Foreskin melanocyte (primary cell): ENCODE measurements at places on chromosomes 7 and 10.

DNA sequence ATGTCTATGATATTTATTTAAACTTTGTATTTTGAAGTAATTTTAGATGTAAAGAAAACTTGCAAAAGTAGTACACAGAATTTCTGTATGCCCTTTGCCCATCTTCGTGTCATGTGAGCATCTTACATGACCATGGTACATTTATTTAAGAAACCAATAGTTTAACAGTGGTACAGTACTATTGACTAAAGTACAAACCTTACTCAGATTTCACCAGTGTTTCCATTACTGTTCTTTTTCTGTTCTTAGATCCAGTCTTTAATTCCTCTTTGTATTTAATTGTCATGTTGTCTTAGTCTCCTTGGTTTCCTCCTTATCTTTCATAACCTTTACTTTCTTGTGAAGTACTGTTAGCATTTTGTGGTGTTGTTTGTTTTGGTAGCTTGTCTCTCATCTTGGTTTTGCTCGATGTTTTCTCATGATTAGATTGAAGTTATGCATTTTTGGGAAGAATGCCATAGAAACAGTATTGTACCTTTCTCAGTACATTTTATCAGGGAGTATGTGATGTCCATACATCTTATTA is 24.1 kb downstream of the TAX1BP1 start:
- DNase-seq = no peak

DNA sequence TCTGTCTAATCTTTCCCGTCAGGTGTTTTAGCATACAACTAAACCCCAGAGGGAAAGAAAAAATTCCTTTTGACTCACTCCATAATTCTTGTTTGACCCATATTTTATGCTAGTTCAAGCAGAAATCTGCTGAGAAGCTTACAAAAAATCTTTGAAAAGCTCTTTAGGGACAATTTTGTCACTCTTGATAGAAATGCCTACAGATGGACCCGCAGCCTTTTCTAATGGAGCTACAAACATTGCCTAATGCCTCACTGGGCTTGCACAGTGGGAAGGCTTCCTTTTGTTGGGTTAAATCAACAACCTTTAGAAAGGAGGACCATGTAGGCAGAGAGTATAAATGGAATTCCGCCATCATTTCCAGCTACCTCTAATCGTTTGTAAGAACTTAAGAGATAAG is 344.5 kb downstream of the PCLO start:
- DNase-seq = no peak

DNA sequence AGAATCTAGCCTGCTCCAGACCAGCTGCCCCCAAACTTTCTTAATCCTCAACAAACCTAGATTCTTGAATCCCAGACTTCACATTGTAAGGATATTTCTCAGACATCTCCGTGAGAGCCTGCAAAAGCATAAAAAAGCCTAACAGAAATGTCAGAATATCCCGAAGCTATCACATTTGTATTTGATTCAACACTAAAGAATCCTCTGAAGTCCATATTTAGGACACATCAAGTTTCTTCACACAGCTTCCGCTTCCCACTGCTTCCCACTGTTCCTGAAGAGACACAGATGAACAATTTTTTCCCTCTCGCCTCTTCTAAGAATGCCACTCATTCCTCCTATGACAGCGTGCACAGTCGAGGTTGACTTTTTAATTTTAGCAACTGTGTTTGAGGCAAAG is 396.2 kb upstream of the IGFBP3 start:
- no peak for DNase-seq

GRCh38 chr10:67827811-67828210 is 10.2 kb downstream of the DNAJC12 start:
- no peak for DNase-seq

- no peak for DNase-seq
Measured at GRCh38 chr7:1509226-1509625, 5.0 kb upstream of the INTS1 start.

DNA sequence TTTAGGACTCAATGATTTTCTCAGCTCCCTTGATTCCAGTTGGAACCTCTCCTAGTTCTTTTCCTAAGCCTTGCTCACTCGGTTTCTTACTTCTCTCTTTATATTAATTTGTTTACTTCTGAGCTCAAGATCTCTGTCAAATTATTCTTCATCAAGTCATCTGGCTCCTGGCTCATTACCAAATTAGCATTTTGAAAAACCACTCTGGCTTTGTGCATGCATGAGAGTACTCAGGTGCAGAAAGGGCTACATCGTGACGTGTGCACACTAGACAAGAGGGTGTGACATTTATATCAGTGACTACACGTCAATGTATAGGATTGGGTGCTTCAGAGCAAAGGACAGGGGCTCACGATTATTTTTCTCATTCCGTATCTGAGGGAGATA is 645.7 kb upstream of the DPP6 start:
- no peak for DNase-seq

DNA sequence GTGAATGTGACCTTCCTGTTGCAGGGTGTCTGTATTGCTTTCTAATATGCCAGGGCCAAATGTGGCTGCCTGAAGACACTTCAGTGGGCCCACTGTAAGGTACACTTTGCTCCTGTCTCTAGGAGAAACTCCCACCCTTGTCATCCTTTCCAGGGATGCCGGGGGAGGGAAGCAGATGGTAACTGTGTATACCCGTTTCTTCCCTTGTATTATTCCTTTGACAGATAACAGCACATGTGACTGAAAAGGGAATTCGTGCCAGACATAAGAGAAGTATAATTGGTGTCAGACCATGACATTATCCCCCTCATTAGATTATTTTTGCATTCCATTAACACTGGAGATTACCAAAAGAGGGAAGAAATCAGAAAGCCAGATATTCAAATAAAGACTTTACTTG is 317.7 kb downstream of the CAMK1D start:
- DNase-seq = no peak

- DNase-seq = no peak
Measured at GRCh38 chr10:92408017-92408361, 117.0 kb downstream of the MARCHF5 start.

- DNase-seq = no peak
Measured at GRCh38 chr7:158847451-158847866, 8.9 kb upstream of the DYNC2I1 start.

- DNase-seq = no peak
Measured at GRCh38 chr10:7449063-7449695, 38.3 kb upstream of the SFMBT2 start.

DNA sequence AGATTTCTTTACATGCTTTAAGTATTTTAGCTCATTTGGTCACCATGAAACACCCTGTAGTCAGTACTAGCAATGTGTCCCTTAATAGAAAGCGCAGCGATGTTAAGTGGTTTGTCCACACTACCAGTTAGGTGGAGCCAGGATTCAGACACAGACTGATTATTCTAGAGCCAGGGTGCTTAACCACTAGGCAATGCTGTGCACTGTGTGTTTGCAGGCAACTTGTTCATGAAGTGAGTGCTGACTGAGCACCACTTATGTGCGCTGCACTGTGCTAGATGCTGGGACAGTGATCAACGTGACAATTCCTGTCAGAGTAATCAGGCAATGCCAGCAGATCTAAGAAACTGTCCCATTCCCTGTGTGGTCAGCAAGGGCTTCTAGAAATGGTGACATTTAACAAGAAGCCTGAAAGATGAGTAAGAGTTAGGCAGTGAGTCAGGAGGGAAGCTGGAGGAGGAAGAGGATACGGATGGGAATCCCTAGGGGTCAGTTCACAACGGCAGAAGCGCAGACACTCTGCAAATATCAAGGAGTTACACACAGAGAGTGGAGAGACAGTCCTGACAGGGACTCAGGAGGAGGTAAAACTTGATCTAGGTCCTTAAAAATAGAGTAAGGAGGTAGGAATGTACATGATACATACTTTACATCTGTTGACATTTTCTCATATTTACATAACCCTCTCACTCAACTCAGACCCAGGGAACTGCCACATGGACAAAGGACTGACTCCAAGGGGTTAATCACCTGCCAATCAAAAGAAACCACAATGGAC is 69.7 kb upstream of the EGR2 start:
- peak; percentile 14 for DNase-seq

DNA sequence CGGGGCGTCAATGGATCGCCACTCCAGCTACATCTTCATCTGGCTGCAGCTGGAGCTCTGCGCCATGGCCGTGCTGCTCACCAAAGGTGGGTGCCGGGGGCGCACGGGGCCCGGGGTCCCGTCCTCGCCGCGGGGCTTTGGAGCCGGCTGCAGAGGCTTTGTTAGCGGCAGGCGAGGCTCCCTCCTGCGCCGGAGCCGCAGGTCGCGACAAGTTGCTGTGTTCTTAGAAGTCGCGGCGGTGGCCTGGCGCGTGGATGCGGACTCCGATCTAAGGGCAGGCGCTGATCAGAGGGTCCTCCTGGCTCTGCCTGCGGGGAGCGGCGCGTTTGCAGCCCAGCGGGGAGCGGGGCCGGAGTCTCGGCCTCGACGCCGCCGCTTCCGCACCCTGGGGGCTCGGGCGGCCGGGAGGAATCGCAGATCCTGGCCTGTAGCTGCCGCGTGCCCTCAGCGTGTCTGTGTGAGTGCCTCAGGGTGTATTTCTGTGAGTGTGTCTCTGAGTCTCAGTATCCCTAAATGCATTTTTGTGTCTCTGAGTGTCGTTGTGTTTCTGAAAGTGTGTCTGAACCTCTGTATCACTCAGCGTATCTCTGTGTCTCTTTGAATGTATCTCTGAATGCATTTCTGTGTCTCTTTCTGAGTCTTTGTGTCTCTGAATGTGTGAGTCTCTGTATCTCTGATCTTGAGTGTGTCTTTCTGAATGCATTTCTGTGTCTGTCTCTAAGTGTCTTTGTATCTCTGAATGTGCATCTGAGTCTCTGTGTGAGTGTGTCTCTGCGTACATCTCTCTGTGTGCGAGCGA is 766 bp downstream of the BAMBI start:
- DNase-seq = peak; percentile 64
